ENCODE measurements at places on chromosomes 6 and 20.
A peak's percentile ranks its signal among the peaks of the same experiment; 100 is the strongest.

DNA sequence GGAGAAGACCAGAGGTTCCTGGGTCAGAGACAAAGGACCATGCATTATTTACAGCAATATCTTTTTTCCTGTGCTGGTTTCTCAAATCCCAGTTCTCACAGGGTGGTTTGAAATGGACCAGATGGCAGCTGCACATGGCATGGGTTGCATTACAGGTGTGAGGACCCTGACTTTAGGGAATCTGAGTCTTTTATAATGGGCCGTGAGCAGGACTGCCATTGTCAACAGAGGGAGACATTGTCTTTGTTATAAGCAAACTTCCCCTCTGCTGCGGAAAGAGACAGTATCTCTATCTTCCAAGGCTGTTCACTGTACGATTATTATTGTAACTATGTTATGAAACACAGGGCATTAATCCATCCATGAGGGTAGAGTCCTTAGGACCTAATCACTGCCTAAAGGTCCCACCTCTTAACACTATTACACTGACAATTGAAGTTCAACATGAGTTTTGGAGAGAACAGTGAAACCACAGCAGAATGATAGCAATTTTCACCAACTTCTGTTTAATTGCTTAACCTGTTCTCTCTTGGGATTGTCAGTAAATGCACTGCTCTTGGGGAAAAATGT is 156.1 kb upstream of the AGPAT4 start:
- no peak for DNase-seq

GRCh38 chr6:33080127-33081089 is 4.6 kb downstream of the HLA-DPB1 start:
- DNase-seq = no peak

- DNase-seq = no peak
Measured at GRCh38 chr6:6328451-6328850, 8.0 kb upstream of the F13A1 start.

- no peak for DNase-seq
Measured at GRCh38 chr20:10763112-10763511, 89.3 kb upstream of the JAG1 start.

GRCh38 chr6:71900642-71901041 is 14.3 kb downstream of the RIMS1 start:
- no peak for DNase-seq

- no peak for DNase-seq
Measured at GRCh38 chr6:121617388-121617787, 181.9 kb downstream of the GJA1 start.

GRCh38 chr20:63573647-63574131 is 350 bp downstream of the HELZ2 start:
- no peak for DNase-seq

DNA sequence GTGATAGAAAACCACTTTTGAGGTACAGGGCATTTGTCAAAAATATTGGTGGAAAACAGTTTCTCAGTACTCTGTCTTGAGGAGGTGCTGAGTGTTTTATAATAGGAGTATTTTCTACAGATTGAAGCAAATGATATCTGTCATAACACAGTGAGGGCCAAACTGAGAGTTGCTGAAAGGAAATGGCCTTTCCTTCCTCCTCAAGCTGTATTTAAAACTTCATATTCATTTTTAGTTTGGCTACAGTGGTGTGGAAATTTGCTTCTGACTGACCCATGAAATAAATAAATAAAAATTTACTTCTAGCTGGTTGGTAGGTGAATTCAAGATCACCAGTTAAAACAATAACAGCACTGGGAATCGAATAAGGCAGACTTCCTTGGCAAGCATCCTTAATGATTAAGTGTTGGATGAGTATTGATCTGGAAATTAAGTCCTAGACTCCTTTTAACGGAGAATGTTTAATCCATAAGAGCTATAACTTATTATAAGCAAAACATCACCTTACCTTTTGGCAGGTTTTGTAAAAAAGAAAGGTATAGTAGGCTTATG is 828.6 kb upstream of the CITED2 start:
- no peak for DNase-seq

DNA sequence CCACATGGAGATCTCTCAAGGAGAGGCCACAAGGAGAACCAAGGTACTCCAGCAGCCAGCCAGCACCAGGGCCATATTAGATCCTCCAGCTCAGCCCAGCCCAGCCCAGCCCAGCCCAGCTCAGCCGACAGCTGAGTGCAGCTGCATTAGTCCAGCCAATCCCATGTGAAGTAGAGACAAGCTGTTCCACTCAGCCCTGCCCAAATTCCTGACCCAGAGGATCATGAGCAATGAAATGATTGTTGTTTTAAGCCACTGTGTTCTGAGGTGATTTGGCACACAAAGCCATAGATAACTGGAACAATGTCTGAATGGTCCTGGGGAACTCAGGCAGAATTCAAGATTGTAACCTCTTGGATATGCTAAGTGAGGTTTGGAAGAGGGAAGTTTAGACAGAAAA is 59.5 kb upstream of the BMP2 start:
- peak; percentile 40 for DNase-seq

- no peak for DNase-seq
Measured at GRCh38 chr20:8246716-8247115, 114.7 kb downstream of the PLCB1 start.

DNA sequence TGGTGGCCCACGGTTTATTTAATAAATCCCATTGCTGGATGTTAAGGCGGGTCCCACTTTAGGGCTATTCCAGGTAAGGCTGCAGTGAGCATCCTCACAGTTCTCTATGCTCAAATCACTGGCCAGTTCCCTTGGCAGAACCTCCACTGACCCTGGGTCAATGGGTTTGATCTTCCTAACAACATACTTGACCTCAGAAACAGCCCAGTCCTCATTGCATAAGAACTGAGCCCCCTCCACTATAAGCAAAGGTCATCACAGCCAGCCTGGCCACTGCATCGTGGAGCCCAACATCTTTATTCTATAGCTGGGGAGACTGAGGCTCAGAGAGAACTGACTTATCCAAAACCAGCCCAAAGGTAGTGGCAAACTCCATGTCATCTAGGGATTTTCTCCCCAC is 4.3 kb upstream of the BPIFB1 start:
- no peak for DNase-seq

GRCh38 chr6:89940225-89941027 is 46.2 kb downstream of the GJA10 start:
- DNase-seq = peak; percentile 67

DNA sequence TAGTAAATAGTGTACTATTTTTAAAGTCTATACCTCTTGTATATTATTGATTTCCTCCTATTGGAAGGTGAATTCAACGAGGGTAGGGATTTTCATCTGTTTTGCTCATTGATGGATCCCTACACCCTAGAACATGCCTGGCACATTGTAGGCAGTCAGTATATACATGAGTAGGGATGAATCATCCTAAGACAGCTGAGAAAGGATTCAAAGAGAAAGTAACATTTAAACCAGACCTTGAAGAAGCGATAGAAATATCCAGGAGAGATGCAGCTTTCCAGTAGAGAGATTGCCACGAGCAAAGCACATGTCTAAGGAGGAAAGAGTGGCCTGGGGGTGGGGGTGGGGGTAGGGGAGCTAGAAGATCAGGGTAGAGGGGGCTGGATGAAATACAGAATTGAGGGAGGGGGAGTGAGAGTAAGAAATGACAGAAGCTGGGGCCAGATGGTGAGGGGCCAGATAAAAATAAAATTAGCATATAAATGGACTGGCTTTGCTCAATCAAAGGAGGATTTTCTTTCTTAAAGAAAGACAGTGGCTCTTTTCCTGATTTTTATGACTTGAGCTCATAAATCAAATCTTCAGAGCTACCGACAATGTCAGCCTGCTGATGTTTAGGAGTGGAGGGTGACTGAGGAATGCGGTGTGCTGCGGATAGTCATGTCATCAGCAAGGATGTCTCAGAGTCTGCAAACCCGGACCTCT is 168.2 kb downstream of the SAMD5 start:
- DNase-seq = no peak

DNA sequence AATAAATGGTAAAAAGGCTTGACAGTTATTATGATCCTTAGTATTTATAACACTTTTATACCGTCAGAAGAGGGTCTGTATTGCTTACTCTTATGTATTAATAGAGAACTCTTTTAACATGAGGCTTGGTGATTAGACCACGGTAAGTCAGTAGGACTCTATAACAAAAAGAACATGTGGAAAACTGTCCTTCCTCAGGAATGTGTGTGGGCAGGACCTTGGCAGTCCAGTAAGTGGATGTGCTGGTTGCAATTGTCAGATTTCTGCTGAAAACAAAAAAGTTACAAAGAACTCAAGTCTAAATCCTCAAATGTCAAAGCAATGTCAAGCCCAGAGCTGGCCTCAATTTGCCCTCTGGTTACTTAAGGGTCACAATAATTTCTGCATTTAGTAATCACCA is 81.1 kb downstream of the PLCG1 start:
- DNase-seq = no peak

GRCh38 chr20:50501972-50502745 is 8.0 kb upstream of the PTPN1 start:
- DNase-seq = no peak

DNA sequence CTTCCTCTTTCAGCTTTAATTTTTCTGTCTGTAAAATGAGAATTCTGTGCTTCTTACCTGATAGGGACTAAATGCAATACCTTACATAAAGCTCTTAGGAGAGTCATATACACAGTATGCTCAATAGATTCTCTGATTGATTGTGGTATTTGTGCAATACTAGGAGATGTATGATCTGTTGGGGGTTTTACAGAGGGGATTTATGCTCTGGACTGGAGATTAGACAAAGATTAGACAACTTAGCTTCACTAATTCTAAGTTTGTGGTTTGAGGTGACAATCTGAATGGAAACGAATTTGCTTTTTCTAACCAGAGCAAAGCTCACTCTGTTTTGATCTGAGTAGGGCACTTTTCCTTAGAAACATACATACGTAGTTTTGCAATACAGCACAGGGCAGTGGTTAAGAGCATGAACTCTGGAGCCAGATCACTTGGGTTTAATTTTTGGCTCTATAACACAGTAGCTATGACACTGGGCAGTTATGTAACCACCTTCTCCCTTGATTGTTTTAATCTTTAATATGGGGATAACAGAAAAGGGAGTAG is 126.2 kb downstream of the RNF144B start:
- DNase-seq = no peak

- no peak for DNase-seq
Measured at GRCh38 chr6:22658934-22659333, 89.6 kb downstream of the HDGFL1 start.

DNA sequence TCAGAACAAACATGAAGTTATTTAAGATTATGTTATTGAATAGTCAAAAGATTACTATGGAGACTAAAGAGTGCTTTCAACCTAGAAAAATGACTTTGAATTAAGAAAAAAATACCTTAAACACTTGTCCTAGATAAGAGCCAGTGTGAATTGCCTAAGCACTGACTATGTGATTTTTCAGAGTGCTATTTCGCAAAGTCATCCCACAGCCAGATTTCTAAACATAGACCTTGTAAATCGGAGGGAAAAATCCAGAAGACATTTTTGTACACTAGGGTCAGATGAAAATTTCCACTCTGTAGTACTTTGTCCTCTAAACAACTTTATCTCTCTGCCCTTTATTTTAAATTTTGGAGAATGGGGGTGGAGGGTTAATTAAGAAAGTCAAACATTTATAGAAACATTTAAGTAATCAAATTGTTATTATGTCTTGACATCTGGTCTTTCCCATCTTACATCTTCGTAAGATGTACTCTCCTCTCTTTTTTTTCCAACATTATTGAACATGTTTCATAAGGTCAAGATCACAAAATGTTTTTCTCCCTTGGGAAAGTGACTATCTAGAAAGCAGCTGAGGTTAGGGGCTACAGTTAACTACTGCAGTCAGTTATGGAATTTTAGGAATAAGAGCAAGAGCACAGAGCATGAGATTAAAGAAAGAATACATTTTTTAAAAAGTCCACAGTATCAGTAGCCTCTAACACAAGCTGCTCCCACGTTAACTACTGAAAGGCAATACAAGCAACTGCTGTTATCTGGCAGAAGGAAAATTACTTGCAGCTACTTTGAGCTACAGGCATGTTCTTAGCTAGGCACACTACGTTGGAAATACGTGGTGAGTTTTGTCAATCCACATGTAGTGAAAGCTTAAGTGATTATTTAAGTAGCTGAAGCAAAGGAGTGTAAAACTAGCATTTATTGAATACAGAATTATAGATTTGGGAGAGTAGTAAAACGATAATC is 648.5 kb downstream of the HTR1B start:
- DNase-seq = no peak

DNA sequence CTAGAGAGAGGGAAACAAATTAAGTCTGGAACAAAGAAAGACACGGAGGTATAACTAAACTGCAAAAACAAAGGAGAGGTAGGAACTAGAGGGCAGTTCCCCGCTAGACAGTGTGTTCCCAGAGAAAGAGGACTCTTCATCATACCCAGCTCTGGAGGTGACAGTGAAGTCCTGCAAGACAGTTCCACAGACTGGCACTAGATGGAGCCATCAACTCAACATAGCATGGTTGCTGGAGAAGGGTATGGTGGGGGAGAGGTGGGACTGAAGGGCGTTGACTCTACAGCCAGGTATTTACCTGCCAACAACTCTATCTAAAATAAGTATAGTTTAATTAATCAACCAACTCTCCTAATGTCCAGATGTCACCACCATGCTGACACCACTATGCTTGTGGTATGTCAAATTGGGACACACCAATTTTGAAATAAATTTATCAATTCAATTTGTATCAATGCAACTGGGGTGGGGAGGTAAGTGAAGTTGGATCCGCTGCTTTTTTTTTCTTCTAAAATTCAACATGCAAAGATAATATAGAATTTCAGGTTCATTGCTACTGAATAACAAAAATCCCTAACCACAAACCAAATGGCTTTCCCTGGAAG is 9.7 kb downstream of the BACH2 start:
- peak; percentile 62 for DNase-seq

DNA sequence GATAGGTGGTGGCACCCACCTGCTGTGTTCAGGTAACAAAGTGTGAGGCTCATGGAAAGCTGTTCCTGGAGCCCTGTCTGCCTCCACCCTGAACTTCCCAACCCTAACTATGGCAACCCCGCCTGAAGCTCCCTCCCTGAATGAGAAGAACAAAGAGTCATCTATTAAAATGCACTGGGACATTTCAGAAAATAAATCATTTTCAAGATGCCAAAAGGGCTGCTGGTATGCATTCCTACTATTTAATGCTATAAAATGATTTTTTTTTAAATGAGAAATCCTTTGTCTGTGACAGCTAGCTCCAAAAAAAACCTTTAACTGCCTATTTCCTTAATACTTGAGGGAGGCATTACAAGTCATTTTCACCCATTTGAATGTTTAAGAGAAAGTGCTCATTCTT is 84.3 kb upstream of the MRPS10 start:
- no peak for DNase-seq

- no peak for DNase-seq
Measured at GRCh38 chr6:147341486-147341885, 137.3 kb downstream of the STXBP5 start.

DNA sequence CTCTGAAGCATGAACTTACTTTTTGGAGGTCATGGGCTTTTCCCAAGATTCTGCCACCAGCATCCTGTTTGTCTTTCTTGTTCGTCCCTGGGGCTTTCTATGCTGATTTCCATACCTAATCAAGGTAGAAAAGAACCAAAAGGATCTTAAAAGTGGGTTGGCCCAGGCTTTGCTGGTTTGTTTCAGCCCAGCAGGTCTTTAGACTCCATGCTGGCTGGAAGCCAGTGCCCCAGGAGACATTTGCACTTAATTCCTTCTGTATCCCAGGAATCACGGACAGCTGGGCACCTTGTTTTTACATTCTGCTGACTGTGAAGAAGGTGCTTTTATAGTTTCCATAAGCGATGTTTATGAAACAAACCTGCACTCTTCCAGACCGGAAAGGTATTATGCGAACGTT is 195.9 kb downstream of the CDH4 start:
- DNase-seq = no peak

GRCh38 chr6:166483573-166484250 is 101.0 kb upstream of the MPC1 start:
- no peak for DNase-seq

- DNase-seq = no peak
Measured at GRCh38 chr6:170049641-170050561, 241.0 kb downstream of the DLL1 start.

All from Calu3 (cell line).